ENCODE measurements at places on chromosomes 3 and 15.

DNA sequence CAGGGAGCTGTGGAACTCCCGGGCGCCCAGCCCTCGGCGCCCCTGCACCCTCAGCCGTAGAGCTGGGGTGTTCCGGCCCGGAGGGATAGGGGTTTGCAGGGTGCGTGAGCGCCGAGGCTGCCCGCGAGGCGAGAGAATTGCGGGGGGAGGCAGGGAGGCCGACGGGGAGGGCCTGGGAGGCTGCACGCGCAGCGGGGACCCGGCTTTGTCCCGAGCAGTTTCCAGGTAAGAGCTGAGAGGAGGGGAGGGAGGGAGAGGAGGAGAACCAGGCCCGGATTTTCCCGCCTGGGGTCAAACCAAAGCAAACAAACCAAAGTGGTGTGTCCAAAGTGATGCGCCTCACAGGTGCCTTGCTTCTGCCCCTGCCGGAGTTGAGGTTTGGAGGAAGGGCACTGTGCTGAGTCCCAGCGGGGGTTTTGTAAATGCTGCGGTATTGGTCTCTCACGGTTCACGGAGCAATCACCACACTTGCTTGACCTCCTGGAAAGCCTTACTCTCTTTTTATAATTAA is 146.4 kb downstream of the TJP1 start:
- DNase-seq, result no peak

GRCh38 chr3:22122567-22122966 is 371.6 kb upstream of the ZNF385D start:
- no peak for DNase-seq

DNA sequence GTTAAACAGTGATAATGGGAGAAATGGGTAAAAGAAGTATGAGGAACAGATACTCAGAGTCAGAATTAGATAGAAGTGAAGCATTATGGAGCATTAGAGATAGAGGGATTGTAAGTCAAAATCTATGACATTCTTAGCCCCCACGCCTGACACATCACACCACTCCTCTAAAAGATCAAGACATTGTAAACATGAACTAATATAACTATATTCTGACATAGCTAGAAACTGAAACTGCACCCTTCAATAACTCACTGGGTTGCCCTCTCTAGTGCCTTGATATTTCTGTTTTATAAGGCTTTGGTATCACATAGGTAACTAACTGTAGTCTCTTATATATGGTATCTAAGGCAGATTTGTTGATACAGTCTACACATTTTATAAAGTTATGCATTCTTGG is 684.3 kb upstream of the DPPA4 start:
- DNase-seq, result no peak

DNA sequence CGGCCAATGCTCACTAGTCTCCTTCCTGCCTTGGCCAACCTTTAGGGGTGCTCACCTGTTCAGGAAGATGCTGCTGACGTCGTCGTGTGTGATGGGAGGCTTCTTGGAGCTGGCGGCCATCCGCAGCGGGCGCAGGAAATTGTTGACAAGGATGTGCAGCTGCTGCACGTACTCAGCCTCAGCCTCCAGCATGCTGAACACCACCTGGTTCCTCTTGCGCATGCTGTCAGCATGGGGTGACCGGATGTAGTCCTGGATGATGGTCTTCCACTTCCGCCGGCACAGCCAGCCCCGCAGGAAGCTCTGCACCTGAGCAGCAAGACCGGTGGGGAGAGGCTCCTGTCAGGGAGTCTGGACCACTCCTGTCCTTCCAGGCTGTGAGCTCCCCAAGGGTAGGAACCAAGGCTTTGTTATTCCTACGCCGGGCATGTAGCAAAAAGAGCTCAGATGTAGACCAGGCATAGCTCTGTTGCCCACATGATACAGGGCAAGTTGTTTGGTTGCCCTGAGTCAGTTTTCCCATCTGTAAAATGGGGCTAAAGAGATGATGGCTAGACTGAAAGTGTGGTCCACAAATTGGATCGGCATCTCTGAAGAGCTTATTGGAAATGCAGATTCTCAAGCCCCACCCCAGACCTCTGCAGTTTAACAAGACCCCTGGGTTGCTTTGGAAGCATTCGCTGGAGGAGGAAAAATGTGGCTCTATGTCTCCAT is 43.7 kb downstream of the RASGRF1 start:
- no peak for DNase-seq

DNA sequence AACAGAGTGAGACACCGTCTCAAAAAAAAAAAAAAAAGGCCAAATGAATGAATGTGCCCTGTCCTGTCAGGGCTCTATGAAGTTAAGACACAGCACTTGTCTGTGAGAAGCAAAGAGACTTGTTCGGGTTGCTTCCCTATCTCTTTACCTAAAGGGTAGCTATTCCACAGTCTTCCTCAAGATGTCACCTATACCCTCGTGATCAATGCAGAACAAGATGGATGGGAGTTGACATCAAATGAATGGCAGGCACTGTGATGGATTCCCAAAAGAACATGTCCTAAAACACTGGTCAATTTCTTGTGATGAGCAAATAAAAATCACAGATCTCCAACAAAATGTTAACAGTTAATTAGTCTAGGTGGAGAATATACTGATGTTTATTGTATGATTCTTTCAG is 9.5 kb downstream of the TADA3 start:
- DNase-seq, result peak; percentile 32

DNA sequence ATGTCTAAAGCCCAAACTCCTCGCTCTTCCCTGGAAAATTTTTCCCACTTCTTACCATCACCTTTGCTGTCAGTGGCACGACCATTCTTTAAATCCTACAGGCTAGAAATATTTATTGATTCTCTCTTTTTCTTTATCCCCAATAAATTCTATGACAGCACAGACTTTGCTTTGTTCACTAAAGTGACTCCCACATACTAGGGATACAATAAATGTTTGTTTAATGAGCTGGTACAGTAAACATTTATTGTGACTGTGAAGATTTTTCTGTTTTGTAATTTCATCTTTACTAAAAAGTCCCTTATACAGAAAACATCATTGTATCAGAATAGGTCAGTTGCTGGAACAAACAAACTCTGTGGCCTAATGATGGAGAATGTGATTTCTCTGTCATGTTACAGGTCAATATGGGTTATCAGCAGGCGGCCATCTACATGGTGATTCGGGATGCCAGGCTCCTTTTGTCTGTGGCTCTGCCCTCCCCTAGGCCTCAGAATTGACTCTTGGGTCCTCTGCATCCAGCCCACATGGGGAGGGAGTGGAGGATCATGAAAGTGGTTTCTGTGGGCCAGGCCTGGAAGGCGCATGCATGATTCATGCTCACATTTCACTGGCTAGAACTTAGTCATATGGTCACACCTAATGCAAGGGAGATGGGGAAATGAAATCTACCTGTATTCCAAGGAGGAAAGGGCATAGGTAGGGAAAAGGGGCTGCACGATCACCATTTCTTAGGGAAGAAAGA is 22.7 kb upstream of the KNG1 start:
- no peak for DNase-seq

DNA sequence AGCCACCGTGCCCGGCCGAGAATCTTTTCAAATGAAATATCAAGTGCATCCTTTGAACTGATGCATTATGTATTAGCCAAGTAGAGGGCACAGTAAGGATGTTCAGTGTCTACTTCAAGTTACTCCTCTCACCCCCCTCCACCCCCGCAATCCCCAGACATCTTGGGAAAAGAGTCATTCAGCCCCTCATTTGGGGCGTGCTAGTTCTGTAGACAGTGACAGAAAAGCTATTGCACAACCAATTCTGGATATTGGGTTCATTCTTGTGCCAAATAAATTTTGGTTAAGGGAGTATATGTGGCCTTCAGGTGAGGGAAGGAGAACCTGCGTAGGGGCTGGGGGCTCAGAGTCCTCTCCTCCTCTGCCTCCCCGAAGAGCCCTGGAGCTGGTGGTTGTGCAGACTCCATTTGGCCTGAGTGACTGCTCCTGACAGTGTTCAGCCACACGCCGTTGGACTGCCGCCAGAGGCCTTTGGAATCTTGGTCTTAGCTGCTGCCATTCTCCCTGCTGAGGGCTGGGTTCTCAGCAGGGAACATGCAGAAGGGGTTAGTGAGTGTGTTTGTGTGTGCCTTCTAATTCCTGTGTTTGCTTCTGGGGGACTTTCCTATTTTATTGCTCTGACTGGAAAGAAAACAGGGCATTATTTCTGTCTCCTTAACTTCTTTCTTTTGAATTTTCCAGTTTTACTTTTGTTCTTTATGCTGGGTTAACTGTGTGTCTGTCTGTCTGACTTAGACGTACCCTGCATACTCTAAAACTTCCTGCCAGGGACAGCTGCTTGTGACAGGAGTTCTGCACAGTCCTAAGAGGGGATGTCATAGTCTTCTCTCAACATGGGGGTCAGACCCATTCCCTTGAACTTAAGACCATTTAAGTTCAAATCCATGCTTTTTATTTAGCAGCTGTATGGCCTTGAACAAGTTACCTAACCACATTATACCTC is 21.0 kb downstream of the RARB start:
- DNase-seq, result no peak

GRCh38 chr3:37031096-37031682 is 37.9 kb downstream of the MLH1 start:
- DNase-seq, result no peak

GRCh38 chr15:48426941-48427340 is 95.7 kb downstream of the DUT start:
- no peak for DNase-seq

DNA sequence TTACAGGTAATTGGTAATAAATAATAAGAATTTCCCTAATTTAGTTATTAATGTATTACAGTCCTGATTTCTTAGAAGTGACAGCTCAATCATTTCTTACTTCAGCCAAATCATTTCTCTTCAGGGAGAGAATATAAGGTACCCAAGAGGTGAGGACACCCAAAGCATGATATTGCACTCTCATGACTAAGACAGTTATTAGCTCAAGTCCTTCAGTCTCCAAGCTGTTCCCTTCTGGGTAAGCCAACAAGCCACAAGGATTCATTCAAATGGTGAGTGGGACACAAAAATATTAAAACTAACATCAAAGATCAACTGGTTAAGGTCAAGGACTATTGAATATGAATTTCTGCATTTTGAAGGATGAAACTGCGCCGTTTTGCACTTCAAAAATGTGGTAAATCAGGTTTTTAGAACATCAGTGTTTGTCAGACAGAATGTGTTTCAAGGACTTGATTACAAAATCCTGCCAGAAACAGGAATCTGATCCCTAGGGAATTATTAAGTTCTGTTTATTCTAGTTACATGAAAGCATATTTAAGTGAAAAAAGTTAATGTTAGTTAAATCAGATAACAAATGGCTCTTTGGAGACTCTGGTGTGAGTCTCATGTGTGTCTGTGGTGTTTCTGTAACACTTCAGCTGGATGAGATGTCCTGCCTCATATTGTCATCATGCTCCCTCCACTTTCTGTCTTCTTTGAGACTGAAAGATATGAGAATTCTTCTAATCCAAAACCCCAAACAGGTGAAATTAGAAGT is 101.7 kb upstream of the COL8A1 start:
- DNase-seq, result no peak

DNA sequence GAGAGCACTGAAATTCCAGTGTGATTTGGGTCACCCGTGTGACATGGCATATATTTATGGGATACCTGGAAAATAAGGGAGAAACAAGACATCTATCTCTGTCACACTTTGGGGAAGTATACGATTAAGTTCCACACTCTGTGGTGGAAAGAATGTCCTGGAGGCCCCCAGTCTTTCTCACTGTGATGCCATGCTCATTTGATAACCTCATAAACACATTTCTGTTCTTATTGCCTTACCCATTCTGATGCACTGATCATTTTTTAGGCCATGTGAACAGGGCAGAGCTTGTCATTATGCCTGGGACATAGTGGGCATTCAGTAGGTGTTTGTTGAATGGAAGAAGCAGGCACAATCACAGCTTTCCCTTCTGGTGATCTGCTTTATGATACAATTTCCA is 349.4 kb upstream of the TPRG1 start:
- no peak for DNase-seq

DNA sequence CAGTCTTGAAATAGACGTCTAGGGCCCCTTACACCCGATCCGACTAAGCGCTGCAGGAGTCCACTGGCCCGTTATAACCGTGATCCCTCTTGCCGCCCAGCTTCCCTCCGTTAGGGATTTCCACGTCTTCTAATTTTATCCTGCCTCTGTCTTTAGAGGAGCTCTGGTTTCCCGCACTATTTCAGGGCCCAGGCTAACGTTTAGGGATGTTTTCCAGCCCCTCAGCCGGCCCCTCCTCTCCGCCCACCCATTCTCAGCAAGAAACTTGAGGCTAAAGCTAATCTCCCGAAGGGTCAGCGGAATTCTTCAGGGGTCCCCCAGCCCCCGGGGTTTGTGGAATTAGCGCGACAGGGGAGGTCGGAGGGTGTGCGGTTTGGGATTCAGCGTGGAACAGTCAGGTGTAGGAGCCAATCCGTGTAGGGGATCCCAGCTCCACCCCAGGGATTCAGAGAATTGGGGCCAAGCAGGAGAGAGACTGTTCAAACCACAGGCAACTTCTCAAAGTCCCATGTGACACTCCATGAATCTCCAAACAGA is 1.6 kb downstream of the PTX3 start:
- no peak for DNase-seq

DNA sequence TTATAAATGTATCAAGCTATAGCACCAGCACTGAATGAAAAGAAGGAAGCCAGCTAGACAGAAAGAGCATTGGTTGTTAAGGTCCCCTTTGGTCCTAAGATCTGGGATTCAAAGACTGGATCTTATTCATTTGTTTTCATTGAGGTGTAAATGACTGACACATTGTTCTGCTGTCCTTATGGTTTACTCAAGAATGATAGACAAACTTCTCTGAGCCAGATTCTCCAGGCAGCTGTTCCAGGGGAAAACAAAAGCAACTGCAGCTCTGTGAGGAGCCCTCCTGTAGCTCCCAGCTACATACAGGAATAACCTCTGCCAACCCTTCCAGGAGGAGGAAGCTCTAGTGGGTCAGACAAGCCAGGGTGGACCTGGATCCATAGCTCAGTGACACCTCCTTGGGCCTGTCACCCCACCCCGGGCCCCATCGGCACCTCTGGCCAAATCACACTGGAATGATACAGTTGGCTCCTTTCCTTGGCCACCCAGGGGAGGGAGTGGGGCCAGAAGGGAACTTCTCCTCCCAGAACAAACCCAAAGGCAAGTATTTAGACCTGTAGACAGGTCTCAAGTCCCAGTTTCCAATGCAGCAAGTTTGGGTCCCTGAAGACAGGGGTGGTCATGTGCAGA is 57.8 kb downstream of the ZNF621 start:
- no peak for DNase-seq

DNA sequence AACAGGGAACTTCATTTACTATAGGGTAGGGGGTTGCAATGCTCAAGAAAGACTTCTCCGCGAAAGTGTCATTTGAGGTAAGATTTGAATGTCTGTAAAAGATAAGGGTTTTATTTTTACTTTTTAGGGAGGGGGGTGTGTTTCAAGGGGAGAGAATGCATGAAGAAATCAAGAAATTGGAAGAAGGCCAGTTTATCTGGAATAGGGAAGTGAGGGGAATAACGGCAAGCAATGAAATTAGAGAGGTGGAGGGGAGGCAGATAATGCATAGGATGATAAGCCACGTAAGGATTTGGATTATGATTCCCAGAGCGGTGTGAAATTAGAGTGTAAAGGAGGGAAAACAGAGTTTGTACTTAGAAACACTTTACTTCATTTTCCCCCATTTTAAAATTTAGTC is 63.0 kb upstream of the MB21D2 start:
- DNase-seq, result no peak

DNA sequence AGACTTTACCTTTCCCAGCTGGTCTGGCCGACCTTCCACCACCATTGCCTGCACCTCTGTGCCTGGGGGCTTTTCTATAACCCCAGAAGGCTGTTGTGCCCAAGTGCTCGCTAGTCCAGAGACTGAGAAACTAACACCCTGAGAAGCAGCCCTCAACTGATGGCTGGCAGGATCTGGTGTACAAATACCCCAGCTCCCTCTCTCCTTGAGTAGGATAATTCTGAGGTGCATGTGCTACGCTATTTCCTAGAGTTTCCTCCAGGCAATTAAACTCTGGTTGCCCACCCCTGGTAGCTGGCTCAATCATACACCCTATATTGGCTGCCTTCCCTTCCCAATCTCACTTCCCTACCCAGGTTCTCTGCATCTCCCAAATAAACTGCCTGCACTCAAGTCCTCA is 11.5 kb upstream of the SLC6A1 start:
- DNase-seq, result no peak
